ENCODE measurements at places on chromosomes 13 and 19. TPM values are rescaled to one million over a fixed set of nuclear protein-coding genes. Genes with fewer than 3 reads are reported as not detected.

- DNase-seq = no peak
Observed at GRCh38 chr13:30047154-30047874, 196.9 kb upstream of the UBL3 start.

The CNFN gene
- 1.0 TPM for total RNA-seq

The PROZ gene
- total RNA-seq = not detected

- no peak for DNase-seq
Observed at GRCh38 chr13:53050151-53050550, 21.5 kb downstream of the OLFM4 start.

DNA sequence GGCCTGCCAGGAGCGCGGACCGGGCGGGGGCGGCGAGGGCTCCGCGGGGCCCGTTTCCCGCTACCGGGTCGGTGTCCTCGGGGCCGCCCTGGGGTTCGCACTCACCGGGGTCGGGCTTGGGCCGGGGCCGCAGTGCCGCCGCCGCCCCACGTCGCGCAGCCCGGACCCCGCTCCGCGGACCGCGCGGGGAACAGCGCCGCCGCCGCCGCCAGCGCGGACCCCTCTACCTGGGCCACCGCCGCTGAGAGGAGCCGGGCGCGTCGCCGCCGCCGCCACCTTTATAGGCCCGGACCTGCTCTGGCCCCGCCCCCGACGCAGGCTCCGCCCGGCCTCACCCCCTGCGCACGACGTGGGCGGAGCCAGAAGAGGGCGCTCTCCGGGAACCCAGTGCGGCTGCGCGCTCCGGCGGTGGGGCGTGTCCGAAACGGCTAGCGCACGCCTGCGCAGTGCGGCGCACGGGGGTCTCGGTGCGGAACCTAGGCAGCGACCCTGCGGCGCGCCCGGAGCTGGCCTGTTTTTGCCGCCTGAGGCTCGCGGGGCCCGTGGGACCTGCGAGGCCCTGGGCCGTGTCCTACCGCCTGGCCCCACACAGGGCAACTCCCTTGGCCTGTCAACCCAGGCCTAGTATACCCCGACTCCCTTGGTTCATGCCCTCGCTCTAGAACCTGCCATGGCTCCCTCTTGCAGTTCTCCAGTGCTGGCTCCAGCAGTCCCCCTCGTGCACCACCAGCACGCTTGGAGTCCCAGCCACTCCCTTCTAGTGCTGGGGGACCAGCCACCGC lies at the start of gene MKNK2:
Gene MKNK2, minus strand, starts transcription at position 254 of the 782 bp plus-strand sequence. CDS start 393 bp downstream, outside the sequence.
- DNase-seq = peak; percentile 94

The IL11 gene
- not detected for total RNA-seq

GRCh38 chr13:103009051-103009840 lies 57.0 kb downstream of the SLC10A2 start:
- DNase-seq = no peak

The TMEM272 gene
- total RNA-seq = 0.09 TPM

The DIAPH3 gene
- 0.95 TPM for total RNA-seq

DNA sequence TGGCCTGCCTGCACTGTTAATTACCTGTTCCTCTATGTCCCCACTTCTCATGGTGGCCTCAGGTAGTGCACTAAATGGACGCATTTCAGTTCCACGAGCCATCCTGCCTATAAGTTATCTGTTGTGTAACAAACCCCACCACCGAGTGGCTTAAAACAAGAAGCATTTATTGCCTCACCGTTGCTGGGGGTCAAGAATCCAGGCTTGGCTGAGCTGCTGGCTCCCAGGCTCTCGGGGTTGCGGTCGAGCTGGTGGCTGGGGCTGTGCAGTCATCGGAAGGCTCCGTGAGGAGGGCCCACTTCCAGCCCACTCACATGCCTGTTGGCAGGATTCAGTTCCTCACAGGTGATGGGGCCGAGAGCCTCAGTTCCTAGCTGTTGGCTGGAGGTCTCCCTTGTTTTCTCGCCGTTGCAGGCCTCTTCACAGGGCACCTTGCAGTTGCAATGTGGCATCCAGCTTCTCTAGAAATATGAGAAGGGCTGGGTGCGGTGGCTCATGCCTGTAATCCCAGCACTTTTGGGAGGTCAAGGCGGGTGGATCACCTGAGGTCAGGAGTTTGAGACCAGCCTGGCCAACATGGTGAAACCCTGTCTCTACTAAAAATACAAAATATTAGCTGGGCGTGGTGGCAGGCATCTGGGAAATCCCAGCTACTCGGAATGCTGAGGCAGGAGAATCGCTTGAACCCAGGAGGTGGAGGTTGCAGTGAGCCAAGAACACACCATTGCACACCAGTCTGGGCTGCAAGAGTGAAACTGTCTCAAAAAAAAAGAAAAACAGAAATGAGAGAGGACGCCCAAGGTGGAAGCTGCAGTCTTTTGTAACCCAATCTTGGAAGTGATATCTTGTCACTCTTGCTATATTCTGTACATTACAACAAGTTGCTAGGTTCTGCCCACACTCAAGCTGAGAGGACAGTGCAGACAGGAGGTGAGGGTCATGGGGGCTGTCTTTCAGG lies 6.5 kb upstream of the PTOV1 start:
- no peak for DNase-seq

The STXBP2 gene
- total RNA-seq = 248 TPM

DNA sequence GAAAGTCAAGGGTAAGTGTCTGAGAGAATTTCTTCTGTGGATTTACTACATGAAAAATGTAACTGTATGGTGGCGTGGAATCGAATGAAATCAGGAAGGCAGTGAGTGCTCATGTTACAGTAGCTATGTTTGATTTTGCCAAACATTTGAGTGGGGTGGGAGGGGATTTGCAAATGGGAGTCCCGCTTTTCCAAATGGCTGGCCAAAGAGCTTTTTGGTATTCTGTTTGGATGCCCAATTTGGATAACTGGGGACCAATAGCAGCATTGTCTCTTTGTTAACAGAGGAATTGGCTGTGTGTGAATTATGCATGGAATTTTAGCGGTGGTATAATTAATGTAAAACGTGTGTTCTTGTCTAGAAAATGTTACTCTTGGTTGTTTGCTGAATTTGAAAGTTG lies 17.8 kb downstream of the HNRNPM start:
- DNase-seq = no peak

DNA sequence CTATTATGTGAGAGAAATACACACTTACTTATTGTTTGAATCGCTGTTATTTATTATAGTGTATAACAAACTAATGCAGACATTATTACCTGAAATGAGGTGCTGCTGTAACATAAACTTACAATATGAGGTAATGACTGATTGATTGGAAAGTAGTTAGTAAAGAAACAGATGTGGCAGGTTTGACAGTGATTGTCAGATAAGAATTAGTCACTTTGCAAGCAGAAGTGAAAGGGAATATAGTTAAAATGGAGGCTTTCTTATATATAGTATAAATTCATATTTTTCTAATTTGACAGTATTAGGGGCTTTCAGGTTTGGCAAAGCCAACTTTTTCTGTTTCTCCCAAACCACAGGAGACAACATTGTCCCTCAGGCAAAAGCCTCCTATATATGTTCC lies 20.6 kb downstream of the MIR17HG start:
- DNase-seq = no peak

GRCh38 chr13:49295244-49295643 lies 47.5 kb downstream of the CDADC1 start:
- DNase-seq = peak; percentile 43

DNA sequence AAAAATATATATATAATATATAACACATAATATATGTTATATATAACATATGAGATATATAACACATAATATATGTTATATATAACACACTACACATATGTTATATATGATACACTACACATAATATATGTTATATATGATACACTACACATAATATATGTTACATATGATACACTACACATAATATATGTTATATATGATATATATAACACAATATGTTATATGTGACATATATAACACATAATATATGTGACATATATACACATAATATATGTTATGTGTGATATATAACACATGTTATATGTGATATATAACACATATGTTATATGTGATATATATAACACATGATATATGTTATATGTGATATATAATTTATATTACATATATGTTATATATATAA lies 129.7 kb downstream of the CACNA1A start:
- DNase-seq = no peak

GRCh38 chr13:61608138-61608537 lies 192.5 kb upstream of the PCDH20 start:
- DNase-seq = no peak

DNA sequence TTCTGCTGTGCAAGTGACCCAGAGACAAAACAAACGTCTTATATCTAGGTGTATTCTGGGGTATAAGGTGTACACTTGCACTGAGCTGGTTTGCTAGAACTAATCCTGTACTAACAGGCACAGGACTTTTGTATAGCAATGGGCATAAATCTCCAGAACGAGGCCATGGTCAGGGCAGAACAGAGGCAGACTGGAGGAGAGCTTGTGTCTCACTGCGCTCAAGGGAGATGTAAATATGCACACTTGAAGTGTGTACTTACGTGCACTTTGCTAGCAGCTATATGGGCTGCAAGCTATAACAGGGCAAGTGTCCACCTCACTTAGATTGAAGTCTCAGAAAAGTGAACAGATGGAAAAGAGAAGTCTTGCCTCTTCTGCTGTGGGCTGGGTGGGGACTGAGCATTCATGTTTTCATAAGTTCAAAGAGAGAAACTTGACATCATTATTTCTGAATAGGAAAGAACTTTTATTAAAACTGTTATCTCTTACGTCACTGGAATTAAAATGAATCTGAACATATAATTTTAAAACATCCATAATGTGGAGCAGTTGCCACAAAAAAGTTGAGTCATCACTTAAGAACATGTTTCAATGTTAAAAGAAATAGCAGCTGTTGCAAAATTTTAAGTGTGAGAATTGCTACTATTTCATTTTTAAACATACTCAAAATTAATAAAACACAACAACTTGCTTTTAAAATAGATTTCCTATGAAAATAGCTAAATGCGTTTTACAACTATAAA lies 888.3 kb downstream of the PCDH9 start:
- DNase-seq = no peak

- DNase-seq = no peak
Observed at GRCh38 chr13:39968646-39969475, 313.4 kb downstream of the COG6 start.

DNA sequence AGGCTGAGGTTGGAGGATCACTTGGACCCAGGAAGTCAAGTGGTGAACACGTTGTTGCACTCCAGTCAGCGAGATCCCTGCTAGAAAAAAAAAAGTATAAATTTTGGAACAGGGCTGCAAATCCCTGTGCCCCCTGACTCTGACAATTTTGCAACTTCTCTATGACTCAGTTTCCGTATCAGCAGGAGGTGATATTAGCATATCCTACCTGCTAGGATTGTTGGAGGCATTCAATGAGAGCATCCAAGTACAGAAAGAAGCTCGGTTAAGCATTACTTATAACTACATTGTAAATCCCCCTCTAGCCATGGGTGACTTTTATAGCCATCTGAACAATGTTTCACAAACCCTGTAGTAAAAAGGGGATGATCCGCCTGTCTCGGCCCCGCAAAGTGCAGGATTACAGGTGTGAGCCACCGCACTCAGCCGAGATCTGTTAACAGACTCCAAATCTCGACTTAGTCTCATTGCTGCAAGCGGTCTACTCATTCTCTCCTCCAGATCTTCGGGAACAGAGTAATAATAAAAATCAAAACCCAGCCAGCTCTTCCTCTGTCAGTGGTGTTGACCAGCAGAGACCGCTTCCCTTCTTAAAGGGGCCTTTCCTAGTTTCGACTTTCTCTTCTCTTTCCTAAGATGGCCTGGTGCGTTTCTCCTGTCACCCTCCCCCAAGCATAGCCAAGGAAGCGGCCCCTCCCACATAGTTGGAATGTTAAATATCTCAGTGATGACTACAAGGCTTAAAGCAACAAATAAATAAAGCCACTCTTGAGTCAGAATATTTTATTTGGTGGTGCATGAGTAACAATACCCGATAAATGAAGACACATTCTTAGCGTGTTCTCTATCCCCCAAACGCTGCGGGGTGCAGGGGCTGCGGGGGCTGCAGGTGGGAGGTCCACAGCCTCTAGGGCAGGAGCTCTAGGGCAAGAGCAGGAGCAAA lies 10.3 kb upstream of the BICRA start:
- peak; percentile 73 for DNase-seq

DNA sequence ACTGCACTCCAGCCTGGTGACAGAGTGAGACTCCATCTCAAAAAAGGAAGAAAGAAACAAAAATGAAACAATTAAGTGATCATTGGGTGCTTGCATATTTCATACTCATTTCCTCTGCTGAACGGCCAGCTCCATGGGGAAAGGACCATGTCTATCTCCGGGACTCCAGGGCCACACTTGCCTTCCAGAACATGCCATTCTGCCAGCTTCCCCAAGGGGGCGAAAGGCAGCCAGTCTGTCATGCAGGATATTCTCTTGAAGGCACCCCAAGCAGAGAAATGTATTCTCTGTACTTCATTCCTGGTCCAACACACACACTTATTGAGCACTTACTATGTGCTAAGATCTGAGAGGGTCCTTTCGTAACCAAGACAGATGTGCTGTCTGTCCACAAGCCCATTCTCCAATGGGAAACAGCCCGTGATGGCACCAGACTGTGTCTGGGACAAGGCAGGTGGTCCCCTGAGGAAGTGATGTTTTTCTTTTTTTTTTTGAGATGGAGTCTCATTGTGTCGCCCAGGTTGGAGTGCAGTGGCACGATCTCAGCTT lies 10.2 kb upstream of the CARM1 start:
- DNase-seq = no peak

DNA sequence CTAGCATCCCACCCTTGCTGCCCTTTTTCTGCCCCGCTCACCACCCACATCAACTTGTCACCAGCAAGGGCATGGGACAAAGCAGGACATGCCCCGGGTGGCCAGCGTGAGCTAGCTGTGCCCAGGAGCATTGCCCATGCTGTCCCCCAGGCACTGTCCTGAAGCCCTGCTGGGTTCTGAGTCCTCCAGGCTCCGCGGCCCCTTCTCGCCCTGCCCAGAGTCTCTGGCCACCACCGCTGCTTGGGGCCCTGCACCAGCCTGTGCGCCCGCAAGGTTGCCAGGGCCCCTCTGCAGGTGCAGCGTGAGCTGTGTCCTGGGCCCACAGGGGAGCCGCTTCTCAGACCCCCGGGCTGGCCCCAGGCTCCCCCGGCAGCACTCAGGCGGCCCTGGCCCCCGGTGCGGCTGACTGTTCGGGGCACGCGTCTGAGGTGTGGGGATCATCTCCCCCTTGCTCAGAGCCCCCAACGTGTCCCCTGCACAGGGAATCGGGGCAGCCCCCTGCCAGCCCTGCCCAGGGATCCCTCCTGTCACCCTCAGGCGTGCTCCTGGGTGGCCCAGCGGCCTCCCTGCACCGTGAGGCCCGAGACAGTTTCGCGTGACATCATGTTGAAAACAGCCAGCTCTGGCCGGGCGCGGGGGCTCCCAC lies 4.1 kb downstream of the CSNK1G2 start:
- no peak for DNase-seq

GRCh38 chr13:102779436-102780159 lies 6.0 kb upstream of the TEX30 start:
- DNase-seq = no peak

Measured in lung (tissue), 17 donors.